Astrocyte (in vitro differentiated cells and primary cell): ENCODE measurements at places on chromosomes 3 and 15.

DNA sequence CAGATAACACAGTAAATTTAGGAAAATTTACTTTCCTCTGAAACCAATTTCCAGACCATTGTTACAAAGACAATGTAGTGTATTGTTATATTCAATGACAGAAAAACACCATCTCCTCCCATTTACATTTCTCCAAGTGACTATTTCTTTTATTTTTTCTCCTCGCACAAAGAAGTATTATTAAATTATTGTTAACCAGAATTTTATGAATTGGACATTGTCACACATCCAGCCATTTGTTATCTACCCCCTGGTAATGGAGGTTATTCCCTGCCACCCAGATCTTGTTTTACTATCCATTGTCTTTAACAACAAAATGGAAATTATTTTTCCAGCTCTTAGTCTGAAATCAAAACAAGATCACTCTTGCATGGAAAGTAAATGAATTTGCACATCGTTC lies 511.3 kb downstream of the FGF12 start:
- no peak for DNase-seq

- no peak for DNase-seq
Observed at GRCh38 chr3:42094691-42095391, 3.7 kb downstream of the TRAK1 start.

DNA sequence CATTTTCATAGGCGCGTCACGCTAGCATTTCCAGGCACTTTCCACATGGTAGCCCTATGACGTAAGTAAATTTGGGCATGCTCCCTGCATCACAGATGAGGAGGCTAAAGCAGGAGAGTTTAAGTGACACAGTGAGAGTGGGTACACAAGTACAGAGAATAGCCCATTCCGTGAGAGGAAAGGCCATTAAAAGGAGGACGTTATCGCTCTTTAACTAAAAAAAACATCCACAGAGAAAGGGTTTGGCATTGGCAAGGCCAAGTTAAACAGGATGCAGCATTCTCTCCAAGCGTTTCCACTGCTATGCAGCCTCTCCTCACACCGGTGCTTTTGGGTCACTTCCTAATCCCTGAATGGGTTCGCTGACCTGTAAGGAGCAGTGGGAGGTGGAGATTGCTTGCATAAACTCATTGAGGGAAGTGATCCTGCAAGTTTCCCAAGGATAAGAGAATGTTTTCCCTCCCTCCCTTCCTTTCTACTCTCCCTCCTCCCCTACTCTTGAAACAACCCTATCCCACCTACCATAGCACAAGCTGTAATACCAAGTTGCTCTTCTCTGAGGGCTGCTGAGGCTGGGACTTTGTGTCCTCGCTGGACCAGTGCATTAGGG lies 147.7 kb downstream of the VGLL4 start:
- DNase-seq, result peak; percentile 93

DNA sequence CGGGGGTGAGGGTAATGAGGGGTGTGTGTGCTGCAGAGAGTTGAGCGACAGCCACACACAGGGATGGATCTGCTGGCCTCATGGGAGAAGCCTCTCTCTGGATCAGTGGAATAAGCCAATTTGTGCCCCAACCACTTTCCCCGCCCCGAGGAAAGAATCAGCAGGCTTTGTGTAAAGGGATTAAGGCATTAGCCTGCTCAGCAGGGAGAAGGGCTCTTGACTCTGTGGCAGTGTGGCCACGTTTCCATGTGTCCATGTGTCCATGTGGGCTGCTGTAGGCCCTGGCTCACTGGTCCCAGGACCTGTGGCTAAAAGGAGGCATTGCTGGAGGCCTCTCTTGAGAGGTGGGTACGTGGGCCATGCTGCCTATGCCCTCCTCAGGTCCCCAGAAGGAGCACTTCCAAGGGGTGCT lies 104.7 kb downstream of the HMG20A start:
- DNase-seq, result no peak

GRCh38 chr15:67140078-67140833 lies 74.9 kb downstream of the SMAD3 start:
- no peak for DNase-seq

GRCh38 chr3:195263193-195263924 lies 7.6 kb downstream of the XXYLT1 start:
- no peak for DNase-seq

DNA sequence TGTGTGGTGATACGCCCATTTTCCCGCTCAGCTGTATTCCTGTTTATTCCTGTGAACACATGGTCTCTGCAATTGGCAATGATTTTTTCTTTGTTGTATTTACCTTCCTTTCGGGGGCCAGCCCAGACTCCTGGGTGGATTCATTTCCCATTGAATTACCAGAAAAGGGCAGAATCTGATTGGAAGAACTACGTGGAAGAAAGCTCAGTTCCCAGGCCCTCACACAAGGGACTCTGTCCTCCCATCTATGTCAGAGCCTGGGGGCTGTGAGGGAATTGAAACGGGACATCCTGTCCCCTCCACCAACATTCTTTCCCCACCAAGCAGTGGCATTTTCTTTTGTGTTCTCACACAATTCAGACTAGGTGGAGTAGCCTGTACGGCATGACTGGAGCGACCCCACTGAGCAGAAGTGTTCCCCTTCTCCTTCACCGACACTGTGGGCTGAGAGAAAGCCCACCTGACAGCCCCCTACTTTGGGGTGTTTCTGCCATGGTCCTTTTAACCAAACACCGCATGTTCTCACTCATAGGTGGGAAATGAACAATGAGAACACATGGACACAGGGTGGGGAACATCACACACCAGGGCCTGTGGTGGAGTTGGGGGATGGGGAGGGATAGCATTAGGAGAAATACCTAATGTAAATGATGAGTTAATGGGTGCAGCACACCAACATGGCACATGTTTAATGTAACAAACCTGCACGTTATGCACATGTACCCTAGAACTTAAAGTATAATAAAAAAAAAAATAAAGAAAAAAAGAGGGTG lies 32.1 kb upstream of the RFTN1 start:
- no peak for DNase-seq

DNA sequence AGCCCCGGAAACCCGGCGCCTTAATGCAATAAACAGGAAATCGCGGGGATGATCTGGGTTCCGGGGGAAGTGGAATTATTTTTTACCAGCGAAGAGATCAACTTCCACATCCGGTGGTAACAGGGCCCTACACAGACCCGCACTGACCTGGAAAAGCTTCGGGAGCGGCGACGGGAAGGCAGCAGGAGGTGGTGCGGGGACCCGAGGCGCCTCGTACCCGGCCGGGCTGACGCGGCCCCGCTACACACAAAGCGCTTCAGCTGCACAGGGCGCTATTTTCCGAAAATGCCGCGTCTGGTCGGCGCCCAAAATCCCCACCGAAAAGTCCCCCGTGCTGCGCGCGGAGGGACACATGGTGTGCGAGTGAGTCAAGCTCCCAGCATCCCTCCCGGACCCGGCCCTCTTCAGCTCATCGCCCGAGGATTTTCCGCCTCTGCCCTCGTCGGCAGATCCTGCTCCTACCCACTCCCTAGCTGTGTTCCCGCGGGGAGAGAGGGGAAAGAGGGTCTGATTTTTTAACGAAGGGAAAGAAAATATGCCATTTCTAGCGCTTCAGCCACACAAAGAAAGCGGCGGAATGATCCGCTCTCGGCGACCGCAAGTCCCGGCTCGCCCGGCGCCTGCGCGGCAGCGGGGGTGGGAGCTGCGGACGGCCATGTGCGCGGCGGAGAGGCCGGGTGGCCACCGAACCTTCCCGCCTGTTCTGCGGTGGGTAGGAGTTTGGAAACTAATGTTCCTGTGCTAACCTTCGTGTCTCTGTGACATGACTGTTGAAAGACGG lies at the start of gene GABPB1:
Gene GABPB1 (minus strand): TSS at position 361 of the 781 bp plus-strand sequence. CDS start 45,400 bp downstream, outside the sequence.
- DNase-seq, result peak; percentile 96

- no peak for DNase-seq
Observed at GRCh38 chr3:43023746-43024145, 44.6 kb downstream of the GASK1A start.

DNA sequence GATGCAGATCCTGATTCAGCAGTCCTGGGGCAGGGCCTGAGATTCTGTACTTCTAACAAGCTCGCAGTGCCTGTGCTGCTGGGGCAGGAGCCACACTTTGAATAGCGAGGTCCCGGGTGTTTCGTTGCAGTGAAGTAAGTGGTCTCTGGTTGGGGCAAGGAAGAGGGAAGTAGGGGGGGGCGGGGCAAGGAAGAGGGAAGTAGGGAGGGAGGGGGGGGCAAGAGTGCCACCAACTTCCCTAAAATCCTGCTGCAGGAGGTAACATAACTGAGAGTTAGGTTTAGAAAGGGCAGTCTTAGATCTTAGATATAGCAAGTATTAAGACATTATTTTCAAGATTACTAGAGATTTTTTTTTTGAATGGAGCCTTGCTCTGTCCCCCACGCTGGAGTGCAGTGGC lies 35.5 kb downstream of the CRTAP start:
- DNase-seq, result no peak
